ENCODE measurements at places on chromosomes 12 and 14.

DNA sequence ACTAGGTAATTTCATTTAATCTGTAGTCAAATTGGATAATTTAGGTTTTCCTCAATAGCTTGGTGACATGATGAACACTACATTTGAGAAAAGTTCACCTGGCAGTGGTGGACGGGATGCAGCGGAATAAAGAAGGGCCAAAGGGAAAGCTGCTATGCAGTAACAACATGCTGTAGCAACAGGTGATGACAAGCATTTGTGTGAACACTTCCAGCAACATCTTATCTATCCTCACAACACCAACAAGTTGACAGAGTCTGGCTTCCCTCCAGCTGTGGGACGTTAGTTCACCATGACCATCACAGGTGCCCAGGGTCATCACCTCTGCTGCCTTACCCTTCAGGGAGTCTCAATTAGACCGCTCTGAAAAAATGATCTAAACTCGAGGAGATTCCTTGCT lies 8.3 kb downstream of the DBX2 start:
- DNase-seq, result no peak

GRCh38 chr12:109822951-109823411 lies 10.2 kb downstream of the TRPV4 start:
- no peak for DNase-seq

DNA sequence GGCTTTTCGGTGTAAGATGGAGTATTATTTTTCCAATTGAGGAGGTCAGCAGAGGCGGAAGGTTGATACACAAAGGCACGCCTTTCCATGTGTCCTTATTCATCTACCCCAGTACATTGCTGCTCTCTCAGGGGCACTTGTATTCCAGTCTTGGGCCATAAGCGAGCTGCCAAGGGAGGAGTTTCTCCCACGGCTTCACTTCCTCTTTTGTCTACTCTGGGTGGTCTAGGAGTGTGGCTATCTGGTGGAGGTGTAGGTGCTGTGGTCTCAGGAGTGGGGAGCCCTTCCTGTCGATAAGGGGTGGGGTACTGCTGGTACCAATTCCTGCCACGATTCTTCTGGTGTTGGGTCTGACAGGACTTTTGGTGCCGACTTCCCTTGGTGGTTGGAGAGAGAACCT lies 73.4 kb downstream of the GAS2L3 start:
- DNase-seq, result no peak

- no peak for DNase-seq
Measured at GRCh38 chr14:57847096-57847495, 18.8 kb downstream of the SLC35F4 start.

- DNase-seq, result no peak
Measured at GRCh38 chr12:31370531-31371255, 44.7 kb upstream of the SINHCAF start.

DNA sequence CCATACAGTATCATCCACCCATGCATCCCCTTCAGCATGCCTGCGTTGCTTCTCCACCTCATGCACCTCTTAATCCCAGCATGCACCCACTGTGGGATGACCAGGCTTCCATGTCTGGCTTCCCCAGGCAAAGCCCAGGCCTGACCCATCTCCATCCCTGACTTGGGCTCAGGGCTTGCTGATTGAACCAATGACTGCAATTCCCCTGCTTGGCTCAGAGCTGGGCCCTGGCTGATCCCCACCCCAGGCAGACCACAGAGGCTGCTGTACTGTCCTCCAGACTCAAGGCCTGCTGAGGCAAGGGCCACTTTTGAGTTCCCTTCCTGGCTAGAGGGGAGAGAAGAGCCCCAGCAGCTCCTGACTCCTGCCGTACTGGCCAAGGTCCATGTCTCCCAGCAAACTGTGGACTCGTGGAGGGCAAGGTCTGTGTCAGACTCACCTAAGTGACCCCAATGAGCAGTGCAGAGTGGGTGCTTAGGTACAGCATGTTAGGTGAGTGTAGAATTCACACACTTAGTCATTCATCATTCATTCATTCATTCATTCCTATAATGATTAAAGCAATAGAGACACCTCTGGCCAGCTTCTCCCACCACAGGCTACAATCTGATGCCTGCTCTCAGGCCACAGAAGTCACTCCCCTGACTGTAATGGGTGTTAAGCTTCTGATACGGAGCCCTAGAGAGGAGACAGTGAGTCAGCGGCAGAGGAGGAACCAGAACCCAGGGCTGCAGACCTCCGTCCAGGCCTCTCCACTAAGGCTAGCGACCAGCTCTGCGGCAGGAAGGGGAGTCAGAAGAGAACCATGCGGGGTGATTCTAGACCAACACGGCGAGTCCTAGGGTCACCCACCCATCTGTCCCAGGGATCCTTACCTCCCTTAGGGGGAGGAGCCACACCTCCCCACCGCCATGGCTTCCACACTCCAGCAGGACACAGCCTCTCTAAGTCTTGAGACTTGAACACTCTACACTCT lies 2.9 kb downstream of the BEGAIN start:
- no peak for DNase-seq

DNA sequence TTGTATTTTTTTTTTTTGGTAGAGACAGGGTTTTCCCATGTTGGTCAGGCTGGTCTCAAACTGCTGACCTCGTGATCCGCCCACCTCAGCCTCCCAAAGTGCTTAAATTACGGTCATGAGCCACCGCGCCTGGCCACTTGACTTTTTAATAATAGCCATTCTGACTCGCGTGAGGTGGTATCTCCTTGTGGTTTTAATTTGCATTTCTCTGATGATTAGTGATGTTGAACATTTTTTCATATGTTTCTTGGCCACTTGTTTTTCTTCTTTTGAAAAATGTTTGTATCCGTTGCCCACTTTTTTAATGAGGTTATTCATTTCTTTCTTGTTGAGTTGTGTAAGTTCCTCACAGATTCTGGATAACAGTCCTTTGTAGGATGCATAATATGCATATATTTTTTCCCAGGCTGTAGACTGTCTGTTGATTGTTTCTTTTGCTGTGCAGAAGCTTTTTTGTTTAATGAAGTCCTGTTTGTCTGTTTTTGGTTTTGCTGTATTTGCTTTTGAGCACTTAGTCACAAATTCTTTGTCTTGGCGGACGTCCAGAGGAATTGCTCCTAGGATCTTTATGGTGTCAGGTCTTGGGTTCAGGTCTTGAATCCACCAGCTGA lies 10.3 kb upstream of the PGAM5 start:
- no peak for DNase-seq

GRCh38 chr14:34170882-34171281 lies 220.0 kb upstream of the EGLN3 start:
- DNase-seq, result no peak

DNA sequence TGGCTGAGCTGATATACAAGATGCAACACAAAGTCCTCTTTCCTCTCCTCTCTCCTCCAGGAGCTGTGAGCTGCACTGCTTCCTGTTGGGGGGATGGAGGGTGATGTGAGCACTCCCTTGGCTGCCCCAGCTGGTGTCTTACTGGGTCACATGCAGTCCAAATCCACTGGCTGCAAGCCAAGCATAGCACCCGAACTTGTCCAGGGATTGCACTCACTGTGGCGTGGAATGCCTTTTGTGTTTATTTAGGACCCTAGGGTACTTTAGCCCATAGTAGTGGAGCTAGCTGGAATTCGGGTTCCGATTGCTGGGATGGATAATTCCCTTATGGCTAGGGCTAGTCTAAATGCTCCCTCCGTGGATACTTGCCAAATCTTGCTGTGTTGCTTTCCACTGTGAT lies 424.9 kb upstream of the SYT1 start:
- DNase-seq, result no peak

DNA sequence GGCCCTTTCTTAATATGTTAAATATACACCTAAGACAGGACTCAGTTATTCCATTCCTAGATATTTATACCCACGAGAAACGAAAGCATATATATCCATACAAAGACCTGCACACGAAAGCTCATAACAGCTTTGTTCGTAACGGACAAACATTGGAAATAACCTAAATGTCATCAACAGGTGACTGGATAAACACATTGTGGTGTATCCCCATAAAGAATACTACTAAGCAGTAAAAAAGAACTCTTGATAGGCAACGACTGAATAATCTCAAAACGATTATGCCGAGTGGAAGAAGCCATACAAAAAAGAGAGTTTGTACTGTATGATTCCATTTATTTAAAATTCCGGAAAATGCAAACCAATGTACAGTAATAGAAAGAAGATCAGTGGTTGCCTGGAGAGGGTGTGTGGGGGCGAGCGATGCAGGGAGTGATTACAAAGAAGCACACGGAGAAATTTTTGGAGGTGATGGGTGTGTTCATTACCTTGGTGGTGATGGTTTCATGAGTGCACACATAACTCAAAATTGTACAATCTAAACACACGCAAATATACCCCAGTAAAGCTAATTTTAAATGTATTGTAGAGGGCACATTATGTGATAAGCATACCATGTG lies 1.4 kb upstream of the SCN8A start:
- DNase-seq, result no peak

GRCh38 chr12:66638666-66639065 lies 40.2 kb downstream of the GRIP1 start:
- DNase-seq, result no peak

- DNase-seq, result no peak
Measured at GRCh38 chr12:33427071-33427470, 12.5 kb downstream of the SYT10 start.

- peak; percentile 30 for DNase-seq
Measured at GRCh38 chr12:6534945-6535696, 804 bp downstream of the GAPDH start.

GRCh38 chr12:32918890-32919801 lies 22.6 kb upstream of the PKP2 start:
- DNase-seq, result no peak

DNA sequence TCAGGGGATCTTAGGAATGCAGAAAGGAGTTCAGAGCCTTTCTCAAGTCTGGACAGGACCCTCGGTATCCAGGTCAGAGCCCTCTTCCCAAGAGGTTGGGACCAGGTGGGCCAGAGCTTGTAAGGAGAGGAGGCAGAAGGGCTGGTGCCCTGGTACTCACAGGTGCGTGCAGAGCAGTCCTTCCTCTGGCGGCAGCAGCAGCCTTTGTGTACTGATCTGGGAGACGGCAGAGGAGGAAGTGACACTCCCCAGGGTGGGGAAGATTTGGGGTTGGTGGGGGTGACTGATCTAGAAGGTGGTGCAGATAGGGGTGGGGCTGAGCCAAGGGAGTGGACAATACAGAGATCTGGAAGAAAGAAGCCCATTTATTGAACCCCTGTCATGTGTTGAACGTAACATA lies at the start of gene ITGB7:
Gene ITGB7, minus strand, starts transcription at position 210 of the 400 bp plus-strand sequence. CDS start 6,808 bp downstream, outside the sequence.
- DNase-seq, result no peak

GRCh38 chr12:11663130-11663529 lies 13.7 kb downstream of the ETV6 start:
- DNase-seq, result no peak

DNA sequence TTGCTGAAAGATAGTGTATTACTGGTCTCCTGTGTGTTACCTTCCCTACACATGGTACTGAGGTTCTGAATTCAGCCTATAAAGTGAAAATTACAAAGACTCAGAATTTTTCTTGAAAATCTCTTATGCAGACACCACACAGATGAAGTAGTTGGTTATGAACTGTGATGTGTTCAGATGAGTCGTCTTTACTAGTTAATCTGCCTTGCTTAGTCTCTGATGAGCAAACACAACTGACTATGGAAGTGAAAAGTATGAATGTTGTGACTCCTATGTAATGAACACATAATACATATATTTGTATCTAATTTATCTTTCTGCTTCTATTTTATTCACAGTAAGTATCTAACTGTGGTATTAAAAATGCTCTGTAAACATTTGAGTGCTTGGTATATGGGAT lies 4.7 kb downstream of the MTERF2 start:
- DNase-seq, result no peak
